ENCODE measurements at places on chromosomes 16 and 17. TPM values are rescaled to one million over a fixed set of nuclear protein-coding genes. Genes with fewer than 3 reads are reported as not detected.

Gene ATAD5
- polyA plus RNA-seq = 0.25 TPM

Gene SLC9A5
- 0.26 TPM for polyA plus RNA-seq

Gene WDR90
- 14.8 TPM for polyA plus RNA-seq

Gene ADAD2
- polyA plus RNA-seq = 0.15 TPM

Gene EVI2B
- 17.0 TPM for polyA plus RNA-seq

Gene CCDC57
- polyA plus RNA-seq = 22.9 TPM

Gene SYCE1L
- 1.2 TPM for polyA plus RNA-seq

Gene CDT1
- 0.33 TPM for polyA plus RNA-seq

Gene SULT1A2
- polyA plus RNA-seq = 1.1 TPM

Gene SRCIN1
- polyA plus RNA-seq = 1.3 TPM

Gene KRTAP9-4
- not detected for polyA plus RNA-seq

Gene OSGIN1
- 5.2 TPM for polyA plus RNA-seq

Gene CYTH1
- polyA plus RNA-seq = 41.7 TPM

Gene SLC52A1
- polyA plus RNA-seq = not detected

Gene KRTAP4-5
- polyA plus RNA-seq = not detected

Gene CACNG1
- not detected for polyA plus RNA-seq

Gene WFIKKN1
- 0.25 TPM for polyA plus RNA-seq

Gene PPY
- 89.3 TPM for polyA plus RNA-seq

Gene HAP1
- 0.48 TPM for polyA plus RNA-seq

Gene QRICH2
- 1.3 TPM for polyA plus RNA-seq

Gene LDHD
- polyA plus RNA-seq = 68.6 TPM

Gene C16orf90
- polyA plus RNA-seq = not detected

Gene CD300LB
- polyA plus RNA-seq = 0.56 TPM

Gene ORC6
- polyA plus RNA-seq = 0.46 TPM

Gene GRIN2A
- 0.04 TPM for polyA plus RNA-seq

Gene GCGR
- polyA plus RNA-seq = 0.12 TPM

Gene ODAD4
- 0.48 TPM for polyA plus RNA-seq

Gene SLC43A2
- polyA plus RNA-seq = 17.0 TPM

Gene CSH2
- not detected for polyA plus RNA-seq

Gene C16orf46
- 0.67 TPM for polyA plus RNA-seq

Gene FBXW10B
- polyA plus RNA-seq = 0.49 TPM

Gene ACSM3
- polyA plus RNA-seq = 5.9 TPM

Gene LRRC46
- 0.90 TPM for polyA plus RNA-seq

Gene CCT6B
- 1.5 TPM for polyA plus RNA-seq

Gene FAM20A
- 24.1 TPM for polyA plus RNA-seq

Gene CEMP1
- 0.97 TPM for polyA plus RNA-seq

Gene OTOP3
- not detected for polyA plus RNA-seq

Gene HASPIN
- 0.12 TPM for polyA plus RNA-seq

Gene LGALS9B
- polyA plus RNA-seq = 2.9 TPM

Gene KRT36
- polyA plus RNA-seq = not detected

Gene TBC1D3G
- polyA plus RNA-seq = 6.2 TPM

Gene SERPINF2
- polyA plus RNA-seq = 8.9 TPM
